ENCODE measurements at places on chromosomes 12 and 14. TPM values are rescaled to one million over a fixed set of nuclear protein-coding genes. Genes with fewer than 3 reads are reported as not detected.

The ORMDL2 gene
- 57.8 TPM for total RNA-seq

The CFAP54 gene
- 21.5 TPM for total RNA-seq

The GLIPR1L2 gene
- not detected for total RNA-seq

The RARG gene
- total RNA-seq, result 19.5 TPM

The SYNDIG1L gene
- total RNA-seq, result not detected

The FZD10 gene
- not detected for total RNA-seq

The PPM1A gene
- total RNA-seq, result 33.9 TPM

The RNF212B gene
- not detected for total RNA-seq

The CSRNP2 gene
- total RNA-seq, result 49.7 TPM

The LUM gene
- total RNA-seq, result 1.9 TPM

The RASSF8 gene
- total RNA-seq, result 59.3 TPM

The PRIMA1 gene
- not detected for total RNA-seq

The PRH2 gene
- not detected for total RNA-seq

The ADCY6 gene
- 46.2 TPM for total RNA-seq

The GLS2 gene
- total RNA-seq, result not detected

The SLCO1B1 gene
- total RNA-seq, result not detected

The OR10AD1 gene
- not detected for total RNA-seq

The TXNDC16 gene
- 4.8 TPM for total RNA-seq

The CMA1 gene
- not detected for total RNA-seq

The PPFIA2 gene
- total RNA-seq, result not detected

The CCDC91 gene
- 10.5 TPM for total RNA-seq

The CACNA1C gene
- total RNA-seq, result not detected
